ENCODE measurements at places on chromosomes 13 and 19. TPM values are rescaled to one million over a fixed set of nuclear protein-coding genes. Genes with fewer than 3 reads are reported as not detected.

NFIX gene
- total RNA-seq: 20.3 TPM

CD37 gene
- 2.5 TPM for total RNA-seq

PRRG2 gene
- total RNA-seq: 5.9 TPM

NFKBIB gene
- total RNA-seq: 19.8 TPM

CHERP gene
- 24.3 TPM for total RNA-seq

SHISA7 gene
- total RNA-seq: not detected

- no peak for DNase-seq
These were observed 5.9 kb downstream of the PKN1 start for GRCh38 chr19:14439014-14439413.

- no peak for DNase-seq
These were observed 1988.1 kb upstream of the PCDH20 start for GRCh38 chr13:63403733-63404132.

DNA sequence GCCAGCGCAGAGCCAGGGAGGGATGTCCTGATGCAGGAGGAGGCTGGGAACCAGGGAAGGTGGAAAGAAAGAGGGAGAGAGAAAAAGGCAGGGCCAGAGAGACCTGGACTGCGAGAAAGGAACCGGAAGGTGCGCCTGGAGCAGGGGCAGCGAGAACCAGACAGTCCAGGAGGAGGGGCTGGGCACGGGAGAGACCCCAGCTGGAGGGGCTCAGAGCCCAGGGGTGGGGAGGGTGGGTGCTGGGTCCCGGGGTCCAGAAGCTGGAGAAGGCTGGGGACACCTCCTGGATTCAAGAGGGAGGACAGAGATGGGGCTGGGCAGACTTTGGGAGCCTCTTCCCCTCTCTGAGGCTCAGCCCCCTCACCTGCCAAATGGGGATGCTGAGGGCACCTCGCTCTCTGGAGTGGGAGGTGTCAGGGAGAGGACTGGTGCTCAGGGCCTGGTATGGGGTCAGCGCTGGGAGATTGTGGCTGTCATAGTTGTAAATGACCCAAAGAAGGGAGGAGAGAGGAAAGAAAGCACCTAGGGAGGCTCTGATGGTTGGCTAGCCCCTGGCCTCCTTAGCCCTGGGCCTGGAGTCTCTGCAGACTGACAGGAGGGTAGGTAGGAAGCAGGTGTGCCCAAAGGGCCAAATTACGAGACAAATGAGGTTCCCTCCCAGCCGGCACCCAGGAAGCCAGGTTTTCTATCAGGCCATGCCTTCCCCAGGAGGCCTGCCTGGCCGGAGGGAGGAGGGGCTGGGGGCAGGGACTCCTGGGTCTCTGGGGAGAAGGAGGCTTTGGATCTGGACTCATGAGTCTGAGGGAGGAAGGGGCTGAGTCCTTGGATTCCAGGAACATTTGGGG is 1.3 kb upstream of the SPACA6 start:
- no peak for DNase-seq

- DNase-seq: no peak
These were observed 129.3 kb upstream of the SERP2 start for GRCh38 chr13:44244288-44244687.

- no peak for DNase-seq
These were observed 15.1 kb upstream of the GAS6 start for GRCh38 chr13:113879017-113879416.

DNA sequence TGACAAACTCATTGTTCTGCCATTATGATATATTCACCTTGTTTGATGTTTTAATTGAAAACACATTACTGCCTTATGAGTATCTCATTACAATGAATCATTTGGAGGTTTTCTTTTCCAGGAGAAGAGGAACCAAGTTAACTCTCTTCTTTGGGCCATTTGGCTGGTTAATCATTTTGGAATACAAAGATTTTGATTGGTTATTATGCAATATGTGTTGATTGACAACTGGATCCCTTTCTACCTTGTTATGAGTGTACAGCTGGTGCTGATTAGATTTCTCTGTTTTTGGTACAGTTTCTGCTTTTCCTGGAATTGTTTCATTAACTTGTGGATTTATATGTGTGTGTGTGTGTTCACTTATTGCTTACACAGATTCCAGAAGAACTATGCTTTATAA is 49.2 kb upstream of the RGCC start:
- DNase-seq: no peak

DNA sequence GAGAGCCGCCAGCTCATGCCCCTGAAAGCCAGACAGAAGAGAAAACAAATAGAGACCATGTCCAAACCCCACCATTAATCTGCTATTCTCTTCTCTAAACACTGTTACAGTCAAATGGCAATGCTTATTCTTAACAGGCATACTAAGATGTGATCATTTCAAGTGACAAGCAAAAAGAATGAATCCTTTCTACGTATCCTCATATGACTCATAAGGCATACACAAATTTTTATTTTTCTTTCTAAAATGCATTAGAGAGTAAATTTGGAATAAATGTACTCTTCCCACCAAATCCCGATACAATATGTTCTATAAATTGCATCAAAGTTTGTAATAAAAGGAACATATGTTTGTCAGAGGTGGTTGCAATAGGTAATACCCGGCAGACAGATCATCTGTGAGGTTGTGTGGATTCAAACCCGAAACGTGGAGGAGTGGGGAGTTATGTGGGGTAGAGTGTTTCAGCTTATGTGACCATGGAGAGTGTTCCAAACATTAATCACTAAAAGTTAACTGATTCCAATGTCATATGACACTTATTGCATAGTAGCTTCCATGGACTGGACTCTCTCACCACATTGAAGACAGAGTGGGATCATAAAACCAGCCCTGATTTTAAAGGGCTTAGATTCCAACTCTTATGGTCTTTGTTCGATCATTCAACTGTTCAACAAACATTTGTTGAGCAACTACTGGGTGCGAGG is 213.1 kb downstream of the DCLK1 start:
- DNase-seq: no peak

- no peak for DNase-seq
These were observed 73.2 kb downstream of the DIAPH3 start for GRCh38 chr13:60090574-60090973.

DNA sequence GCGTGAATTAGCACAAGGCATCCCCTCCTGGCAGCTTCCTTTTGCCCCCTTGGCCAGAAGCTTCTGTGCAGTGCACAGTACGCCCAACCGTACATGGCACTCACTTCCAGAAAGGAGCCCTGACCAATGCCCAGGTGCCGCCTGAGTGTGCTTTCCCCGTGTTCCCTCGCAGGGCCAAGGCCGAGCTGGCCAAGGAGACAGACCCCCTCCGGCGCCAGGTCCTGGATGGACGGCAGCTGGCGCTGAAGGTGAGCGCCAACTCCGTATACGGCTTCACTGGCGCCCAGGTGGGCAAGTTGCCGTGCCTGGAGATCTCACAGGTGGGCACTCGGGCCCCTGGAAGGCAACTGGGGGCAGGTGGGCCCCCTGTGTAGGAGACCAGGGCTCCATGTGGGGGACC is 9.4 kb upstream of the SPIB start:
- DNase-seq: no peak

DNA sequence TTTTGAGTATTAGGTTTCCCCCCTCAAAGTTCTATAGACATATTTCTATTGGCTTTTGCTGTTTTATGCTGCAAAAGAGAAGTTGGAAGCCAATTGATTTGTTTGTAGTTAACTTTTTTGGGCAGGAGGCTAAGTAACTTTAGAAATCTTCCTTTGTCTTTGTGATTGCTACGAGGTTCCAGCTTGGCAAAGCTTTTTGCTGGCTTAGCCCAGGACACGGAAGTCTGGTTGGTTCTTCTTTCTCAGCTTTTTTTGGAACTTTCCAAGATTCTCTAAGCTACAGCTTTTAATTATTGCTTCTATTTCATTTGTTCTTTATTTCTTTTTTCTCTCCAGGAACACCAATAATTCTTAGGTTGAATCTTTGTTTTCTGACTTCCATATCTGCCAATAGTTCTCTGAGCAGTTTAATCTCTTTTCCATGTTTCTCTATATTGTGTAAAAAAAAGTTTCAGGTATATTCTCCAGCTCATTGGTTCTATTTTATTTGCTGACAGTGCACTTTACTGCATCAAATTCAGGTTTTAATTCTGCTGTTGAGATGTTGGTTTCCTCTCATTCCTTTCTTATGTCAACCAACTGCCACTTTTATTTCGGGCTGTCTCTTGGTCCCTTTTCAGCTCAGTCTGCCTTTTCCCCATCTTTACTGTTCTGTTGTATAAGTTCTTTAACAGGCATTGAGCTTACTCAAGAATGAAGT is 27.8 kb downstream of the MBNL2 start:
- no peak for DNase-seq

- DNase-seq: no peak
These were observed 7.7 kb upstream of the LGALS7 start for GRCh38 chr19:38781058-38781457.

GRCh38 chr19:46150606-46151005 is 2.6 kb downstream of the IGFL2 start:
- DNase-seq: no peak

DNA sequence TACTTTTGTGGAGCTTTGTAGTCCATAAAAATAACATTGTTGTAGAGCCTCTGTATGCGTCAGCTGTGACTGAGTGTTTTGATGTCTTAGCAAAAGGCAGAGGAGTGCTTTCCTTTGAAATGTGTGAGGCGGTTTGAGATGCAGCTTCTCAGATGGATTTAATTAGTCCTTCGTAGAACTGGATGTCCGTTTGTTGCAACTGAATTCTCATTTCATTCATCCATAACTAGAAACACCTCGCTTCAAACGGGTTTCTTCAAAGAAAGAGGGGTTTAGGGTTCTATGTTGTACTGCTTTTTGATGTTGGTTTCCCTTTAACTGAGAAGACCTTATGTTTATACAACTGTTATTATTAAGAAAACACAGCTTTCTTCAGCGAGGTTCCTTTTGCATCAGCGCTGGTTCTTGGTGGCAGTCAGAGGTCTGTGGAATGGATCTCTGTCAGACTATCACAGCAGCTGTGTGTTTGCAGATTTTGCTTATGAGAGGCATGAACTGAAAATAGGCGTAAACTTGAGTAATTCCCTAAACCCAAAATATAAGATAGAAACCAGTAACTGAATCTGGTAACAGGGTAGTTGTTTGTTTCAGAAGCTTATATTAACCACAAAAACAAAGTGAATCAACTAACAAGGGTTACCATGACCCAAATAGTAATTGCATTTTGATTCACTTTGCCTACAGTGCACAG is 194.4 kb downstream of the GGACT start:
- no peak for DNase-seq

DNA sequence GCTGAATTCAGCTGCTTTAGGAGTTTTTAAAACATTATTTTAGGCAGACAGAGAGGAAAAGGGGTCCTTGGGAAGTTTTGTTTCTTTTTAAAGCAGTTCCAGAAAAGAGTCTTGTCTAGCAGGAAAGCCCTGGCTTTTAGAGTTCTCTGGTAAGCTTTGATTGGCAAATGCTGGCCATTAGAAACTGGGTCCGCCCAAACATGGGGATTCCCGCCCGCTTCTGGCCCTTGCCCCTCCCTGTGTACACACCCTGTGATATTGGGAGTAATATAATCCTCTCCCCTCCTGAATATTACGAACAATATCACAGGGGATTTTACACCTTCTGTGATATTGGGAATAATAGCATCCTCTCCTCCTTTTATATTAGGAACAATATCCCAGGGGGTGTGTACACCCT is 58.9 kb downstream of the ERICH4 start:
- DNase-seq: no peak

DNA sequence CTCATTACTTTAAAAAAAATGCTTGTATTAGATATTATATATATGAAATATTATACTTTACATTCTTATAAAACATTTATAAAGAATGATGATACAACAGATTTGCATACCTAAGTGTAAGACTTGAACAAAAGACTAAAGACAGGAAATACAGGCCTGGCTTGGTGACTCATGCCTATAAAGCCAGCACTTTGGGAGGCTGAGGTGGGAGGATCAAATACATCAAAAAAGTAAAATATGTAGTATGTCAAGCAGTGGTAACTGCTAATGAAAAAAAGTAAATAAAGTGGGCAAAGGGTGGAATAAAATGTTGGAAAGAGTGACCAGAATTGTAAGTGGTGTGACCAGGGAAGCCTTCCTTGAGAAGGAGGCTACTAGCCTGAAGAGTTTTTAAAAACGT is 133.7 kb downstream of the GGACT start:
- no peak for DNase-seq

DNA sequence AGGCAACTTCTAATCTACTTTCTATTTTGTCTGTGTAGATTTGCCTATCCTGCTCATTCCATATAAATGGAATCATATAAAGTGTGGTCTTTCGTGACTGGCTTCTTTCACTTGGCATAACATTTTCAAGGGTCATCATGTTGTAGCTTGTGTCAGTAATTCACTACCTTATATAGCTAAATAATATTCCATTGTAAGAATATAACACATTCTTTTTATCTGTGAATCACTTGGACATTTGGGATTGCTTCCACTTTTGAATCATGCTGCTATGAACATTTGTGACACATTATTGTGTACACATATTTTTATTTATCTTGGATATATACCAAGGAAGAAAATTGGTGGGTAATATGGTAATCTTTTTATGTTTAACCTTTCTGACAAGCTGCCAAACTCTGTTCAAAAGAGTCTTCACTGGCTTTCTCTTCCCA is 89.0 kb upstream of the CSNK1A1L start:
- no peak for DNase-seq

GRCh38 chr13:35979361-35979951 is 151.7 kb downstream of the DCLK1 start:
- DNase-seq: no peak

Data from right lobe of liver (tissue), 6 donors.